NCI-H446 treated with DMSO at 0.1 percent for 48 hours (cell line): ENCODE measurements at places on chromosomes 7 and 10.

DNA sequence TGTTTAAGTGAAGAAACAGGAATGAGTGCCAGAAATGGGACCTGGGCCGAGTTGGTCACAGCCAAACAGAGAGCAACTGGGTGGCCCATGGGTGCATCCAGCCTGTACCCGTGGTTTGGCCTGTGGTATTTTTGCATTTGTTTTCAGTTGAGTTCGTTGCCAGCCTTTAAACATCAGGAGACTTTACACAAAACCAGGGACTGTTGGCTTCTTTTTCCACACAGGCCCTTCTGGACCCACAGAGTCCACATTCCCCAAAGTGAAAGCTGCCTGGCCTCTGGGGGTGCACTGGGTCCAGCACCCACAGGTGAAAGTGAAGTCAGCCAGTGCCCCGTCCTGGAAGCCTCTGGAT, 54.1 kb upstream of the TNS3 start:
- no peak for DNase-seq

DNA sequence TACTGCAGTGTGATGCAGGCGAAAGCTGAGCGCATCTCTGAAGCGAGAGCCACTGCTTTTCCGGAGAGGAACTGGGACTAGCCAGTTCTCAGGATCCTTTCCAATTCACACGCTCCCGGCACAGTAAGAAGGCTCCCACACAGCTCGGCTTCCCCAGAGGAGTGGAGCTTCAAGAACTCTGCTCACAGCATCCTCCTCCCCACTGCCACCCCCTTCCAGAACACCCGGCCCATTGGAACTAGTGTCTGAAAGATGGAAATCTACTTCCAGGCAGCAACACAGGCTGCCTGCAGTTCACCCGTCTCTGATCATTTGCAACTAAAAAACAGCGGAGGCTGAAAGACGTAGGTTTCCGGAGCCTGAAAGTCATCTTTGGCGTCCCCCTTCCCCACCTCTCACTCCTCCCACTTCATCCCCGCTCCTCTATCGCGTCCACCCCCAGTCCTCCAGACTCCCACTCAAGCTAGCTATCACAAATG, at the start of gene DGKB:
Gene DGKB (minus strand): TSS at position 163 of the 479 bp plus-strand sequence.
- peak; percentile 49 for DNase-seq

- DNase-seq: no peak
Measured at GRCh38 chr10:62243647-62243997, 25.0 kb downstream of the RTKN2 start.

DNA sequence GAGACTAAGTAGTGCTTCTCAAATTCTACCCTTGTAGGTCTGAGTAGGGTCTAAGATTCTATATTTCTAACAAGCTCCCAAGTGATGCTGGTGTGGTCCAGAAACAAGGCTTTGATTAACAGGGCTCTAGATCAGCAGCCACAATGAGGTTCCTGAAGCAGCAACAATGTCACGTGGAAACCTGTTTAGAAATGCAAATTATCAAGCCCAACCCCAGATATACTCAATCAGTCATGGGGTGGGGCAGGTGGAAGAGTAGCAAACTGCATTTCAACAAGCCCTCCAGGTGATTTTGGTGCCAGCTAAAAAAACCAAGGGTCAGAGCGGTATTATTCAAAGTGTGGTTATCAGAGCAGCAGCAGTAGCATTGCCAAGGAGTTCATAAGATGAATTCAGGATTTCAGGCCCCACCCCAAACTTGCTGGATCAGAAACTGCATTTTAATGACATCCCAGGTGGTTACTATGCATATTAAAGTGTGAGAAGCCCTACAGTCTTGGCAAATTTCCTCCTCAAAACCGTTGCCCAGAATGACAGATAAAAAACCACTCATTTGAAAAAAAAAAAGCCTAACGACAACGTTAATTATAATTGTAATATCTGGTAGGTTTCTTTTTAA, 199.2 kb downstream of the AHR start:
- no peak for DNase-seq

- no peak for DNase-seq
Measured at GRCh38 chr7:105796365-105796764, 80.0 kb downstream of the ATXN7L1 start.

DNA sequence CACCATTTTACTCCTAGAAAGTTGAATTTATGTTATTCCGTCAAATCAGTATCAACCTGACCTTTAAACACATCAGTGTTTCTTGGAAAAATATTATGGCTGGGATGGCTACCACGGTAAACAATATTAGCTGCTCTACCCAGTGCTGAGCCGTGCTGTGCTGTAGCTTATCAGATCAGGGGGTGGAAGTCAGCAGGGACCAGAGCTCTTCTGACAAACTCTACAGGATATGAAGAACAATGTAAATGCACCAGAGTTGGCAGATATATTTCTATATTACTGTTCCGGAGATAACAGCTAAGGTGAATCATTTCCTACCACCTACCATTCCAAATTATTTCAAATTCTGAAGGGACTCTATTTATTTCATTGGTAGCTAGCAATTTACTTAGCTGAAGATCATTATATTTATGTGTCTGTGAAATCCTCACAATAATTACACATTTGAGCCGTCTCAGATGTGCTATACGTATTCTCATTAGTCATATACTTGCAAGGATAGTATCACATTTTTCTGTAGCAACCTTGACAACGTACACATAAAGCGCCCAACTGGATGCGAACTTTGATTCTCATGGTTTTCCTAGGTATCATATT, 76.5 kb downstream of the TEX36 start:
- DNase-seq: no peak

DNA sequence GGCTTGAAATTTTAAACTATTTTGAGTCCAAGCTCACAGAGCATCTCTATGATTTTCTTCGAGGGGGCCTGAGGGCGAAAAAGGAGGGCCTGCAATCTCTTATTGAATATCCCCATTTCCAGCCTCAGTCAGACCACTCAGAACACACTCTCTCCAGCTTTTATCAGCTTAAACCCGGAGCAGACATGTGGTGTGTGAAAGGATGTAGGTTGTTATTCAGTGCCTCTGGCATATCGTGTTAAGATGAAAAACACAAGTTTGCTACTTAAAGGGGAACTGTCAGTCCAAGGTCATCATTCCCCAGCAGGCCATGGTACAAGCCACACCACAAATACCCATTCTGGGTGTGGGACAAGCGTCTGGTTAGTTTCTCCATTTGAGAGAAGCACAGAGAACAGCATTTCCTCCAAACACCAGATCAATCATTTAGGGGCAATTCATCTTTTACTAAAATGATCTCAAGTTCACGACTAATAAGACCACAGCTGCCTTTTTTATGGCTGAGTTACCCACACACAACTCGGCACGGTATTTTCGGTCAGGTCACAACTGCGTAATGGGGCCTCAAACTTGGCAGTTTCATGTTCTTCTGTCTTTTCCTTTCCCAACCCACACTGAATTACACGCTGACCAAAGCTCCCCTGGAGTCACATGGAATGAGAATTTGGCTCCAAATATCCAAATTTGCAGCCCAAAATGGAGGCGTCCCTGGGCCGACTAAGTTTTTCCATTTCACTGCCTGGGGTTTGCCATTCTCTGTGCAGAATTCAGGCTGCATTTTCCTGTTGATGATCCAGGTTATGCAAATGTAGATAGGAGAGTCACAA, 188.4 kb downstream of the SEM1 start:
- DNase-seq: no peak

DNA sequence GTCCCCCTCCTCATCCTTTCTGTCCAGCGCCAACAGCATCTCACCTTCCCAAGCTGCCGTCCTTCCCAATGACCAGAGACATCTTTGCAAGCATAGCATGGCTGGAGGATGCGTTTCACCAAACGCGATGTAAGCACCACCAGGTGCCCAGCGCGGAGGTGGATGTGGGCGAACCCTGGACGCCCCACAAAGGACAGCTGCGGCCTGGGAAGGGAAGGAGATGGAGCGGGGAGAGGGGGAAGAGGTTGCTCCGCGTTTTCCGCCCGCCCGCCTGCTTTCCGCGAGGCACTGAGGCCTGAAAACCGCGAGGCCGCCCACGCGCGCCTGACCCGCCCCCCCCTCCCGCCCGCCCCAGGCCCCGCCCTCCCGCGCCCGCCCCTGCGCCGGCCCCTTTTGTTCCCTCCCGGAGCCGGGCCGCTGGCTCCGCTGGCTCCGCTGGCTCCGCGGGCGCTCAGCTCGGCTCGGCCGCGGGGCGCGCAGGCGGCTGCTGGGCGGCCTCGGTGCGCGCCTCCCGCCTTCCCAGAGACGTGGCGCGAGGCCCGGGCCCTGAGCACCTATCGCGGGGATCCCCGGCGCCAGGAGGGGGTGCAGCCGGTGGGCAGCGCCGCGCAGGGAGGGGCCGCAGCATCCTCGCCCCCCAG, at the start of gene CLIP2:
Gene CLIP2 (plus strand): TSS at position 390 of the 641 bp plus-strand sequence. CDS start 28,140 bp downstream, outside the sequence.
- no peak for DNase-seq

DNA sequence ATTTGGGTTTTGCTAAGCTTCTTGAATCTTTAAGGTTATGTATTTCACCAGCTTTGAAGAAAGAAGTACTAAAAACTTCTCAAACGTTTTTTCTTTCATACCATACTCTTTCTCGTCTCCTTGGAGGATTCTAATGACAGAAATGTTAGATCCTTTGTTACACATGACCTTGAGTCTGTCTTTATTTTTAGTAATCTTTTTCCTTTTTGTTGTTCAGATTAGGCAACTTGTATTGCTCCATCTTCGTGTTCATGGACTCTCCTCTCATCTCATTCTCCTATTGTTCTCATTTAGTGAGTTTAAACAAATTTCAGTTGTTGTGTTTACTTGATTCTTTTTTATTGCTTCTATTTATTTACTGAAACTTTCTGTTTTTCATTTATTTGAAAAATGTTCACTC, 73.7 kb downstream of the WDFY4 start:
- DNase-seq: no peak

DNA sequence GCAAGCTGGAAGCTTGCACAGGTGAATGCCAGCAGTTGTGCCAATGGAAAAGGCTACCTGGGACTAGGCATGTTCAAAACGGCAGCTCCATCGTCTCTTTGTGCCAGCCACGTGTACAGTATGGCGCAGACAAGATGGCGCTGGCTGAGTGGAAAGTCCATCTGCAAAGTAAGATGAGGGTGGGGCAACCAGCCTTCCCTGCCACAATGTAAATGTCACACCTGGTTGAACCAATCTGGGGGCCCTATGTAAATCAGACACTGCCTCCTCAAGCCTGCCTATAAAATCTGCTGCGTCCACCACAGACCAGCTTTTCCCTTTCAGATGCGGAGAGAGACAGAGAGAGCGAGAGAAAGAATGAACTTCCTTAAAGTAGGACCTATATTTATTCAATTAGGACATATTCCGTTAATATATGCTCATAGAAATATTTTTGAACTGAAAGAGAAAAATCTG, 18.5 kb upstream of the C7orf33 start:
- no peak for DNase-seq

DNA sequence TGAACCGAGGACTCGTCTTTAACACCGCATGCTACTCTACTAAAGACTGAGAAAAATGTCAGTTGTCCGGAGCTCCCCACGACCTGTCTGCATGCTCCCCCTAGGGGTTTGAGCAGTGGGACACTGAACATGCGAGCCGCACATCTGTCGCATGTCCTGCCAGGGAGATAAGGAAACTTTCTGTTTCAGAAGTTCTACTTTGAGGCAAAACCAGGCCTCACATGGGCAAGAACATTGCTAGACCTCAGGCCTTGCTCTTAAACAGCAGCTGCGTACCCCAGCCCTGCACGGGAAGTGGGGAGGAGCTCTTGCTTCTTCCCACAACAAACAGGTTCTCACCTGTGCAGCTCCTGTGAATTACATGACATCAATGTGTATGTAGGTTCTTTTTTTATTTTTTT, 30.3 kb upstream of the HERPUD2 start:
- DNase-seq: no peak

DNA sequence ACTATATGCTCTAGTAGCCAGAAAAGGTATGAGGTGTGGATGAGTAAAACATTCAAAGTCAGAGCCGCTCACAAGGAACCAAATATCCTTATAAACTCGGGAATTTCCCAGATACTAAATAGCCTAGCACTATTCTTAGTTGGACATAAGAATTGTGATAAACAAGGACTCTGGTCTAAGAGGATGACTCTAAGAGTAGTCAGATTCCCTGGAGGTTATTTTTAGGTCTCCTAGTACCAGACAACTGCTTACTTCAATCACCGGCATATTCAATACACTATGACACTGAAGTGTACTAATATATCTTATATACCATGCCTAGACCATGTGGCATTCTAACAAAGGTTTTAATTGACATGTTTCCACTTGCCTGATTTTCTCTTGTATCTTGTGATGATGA, 56.5 kb downstream of the LMBR1 start:
- DNase-seq: no peak

GRCh38 chr7:150944066-150945042, 33.8 kb downstream of the KCNH2 start:
- no peak for DNase-seq

DNA sequence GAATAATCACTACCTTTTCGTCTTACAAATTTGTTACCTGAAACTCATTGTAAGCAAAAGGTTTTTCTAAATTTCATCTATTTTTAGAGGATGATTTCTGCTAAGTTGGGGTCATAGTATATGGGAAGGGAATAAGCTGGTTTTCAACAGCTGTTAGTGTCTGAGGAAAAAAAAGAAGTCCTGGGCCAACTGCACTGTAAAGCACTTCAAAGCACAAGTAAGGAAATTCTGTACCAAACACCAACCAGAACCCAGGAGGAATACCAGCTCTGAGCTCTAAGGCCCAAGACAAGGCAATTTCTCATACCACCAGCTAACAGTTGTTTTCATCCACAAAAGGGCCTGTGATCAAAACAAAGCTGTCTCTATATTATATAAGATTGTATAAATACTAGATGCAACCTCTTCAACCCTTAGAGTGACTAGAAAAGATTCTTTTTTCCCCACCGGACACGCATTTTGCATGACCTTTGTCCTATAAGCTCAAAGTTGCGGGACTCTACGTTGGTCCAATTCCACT, 6.1 kb upstream of the MEOX2 start:
- DNase-seq: no peak

DNA sequence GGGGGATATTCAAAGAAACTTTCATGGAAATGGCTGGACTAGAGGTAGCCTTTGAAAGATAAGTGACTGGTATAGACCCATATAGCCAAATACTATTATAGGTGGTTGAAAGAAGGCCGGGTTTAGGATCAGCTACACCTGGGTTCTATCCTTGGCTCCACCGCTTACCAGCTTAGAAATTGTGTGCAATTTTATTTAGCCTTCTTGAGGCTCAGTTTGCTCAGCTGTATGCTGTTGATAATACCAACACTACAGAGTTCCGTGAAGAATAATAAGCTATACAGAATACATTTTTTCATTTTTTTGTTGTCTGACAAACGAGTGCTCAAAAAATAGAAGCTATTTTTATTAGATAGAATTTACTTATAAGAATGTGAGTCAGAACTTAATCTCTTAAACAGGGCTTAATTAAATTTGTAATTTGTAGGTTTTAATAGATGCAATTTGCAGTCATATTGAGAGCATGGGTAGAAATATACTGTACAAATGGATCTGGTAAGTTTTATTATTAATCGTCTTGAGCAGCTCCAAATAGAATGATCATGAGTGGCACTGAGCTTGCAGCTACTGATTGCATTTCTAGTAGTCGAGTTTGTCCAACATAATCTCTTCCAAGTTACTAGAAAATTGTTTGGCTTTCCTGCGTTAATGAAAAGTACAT, 164.3 kb upstream of the PHYHIPL start:
- no peak for DNase-seq

DNA sequence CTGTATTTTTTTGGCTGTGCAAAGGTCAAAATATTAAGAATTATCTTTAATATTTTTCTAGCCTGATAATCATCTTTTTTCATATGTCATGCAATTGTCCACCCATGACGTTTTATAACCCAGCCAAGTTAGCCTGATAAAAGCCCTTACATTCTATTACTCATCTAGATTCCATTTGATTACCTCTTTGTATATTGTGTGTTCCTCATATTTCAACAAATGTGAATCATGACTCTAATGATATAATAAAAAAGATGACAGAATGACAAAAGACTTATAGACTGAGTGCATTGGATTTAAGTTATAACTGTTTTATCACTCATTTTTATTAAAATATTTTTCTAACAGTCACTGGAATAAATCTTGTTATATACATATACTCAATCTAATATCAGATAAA, 1560.0 kb upstream of the LRRTM3 start:
- no peak for DNase-seq
